Activated CD4-positive, alpha-beta T cell treated with anti-CD3 and anti-CD28 coated beads, Interleukin-2, Interleukin-4, amounts not matched to agents 100 ng/mL and 50 ng/mL, durations not matched to agents 16 hours and 8 hours (primary cell): ENCODE measurements at places on chromosomes 13 and 19.

DNA sequence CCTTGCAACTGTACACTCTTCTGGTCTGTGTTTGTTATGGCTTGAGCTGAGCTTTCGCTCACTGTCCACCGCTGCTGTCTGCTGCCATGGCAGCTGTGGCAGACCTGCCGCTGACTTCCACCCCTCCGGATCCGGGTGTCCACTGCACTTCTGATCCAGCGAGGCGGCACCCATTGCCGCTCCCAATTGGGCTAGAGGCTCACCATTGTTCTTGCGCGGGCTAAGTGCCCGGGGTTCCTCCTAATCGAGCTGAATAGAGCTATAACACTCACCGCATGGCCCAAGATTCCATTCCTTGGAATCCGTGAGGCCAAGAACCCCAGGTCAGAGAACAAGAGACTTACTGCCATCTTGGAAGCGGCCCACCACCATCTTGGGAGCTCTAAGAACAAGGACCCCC is 2.2 kb upstream of the PSMC4 start:
- no peak for DNase-seq

GRCh38 chr19:40035996-40036395 is 20.0 kb downstream of the ZNF780B start:
- no peak for DNase-seq

DNA sequence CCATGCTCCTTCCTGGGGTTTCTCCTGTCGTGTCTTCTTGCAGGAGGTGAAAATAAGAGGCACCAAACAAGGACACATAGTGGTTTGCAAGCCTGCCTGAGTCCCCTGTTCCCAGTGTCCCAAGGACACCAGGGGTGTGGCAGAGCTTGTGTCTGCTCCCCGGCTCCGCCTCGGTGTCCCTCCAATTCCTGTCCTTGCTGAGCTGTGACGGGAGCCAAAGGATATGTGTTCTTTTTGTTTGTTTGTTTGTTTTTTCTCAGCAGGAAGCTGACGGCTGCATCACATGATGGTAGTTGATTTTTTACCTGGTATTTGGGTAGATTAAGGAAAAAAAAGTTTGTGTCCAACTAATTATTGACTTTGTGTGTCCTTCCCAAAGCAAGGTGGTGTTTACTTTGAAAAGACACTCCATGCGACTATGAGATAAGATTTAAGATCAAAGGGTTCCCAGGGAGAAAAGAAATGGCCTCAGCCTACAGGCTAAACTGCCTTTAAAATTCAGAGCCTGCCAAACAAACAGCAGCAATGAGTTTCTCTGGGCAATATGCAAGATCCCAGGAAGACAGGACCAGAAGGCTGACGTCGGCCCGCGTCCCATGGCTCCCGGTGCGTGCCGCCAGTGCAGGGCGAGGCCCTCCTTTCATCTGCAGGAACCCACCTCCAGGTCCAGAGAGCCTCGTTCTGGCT is 50.8 kb upstream of the XPO4 start:
- DNase-seq = no peak

- DNase-seq = no peak
Observed at GRCh38 chr13:102472650-102473049, 70.8 kb upstream of the FGF14 start.

DNA sequence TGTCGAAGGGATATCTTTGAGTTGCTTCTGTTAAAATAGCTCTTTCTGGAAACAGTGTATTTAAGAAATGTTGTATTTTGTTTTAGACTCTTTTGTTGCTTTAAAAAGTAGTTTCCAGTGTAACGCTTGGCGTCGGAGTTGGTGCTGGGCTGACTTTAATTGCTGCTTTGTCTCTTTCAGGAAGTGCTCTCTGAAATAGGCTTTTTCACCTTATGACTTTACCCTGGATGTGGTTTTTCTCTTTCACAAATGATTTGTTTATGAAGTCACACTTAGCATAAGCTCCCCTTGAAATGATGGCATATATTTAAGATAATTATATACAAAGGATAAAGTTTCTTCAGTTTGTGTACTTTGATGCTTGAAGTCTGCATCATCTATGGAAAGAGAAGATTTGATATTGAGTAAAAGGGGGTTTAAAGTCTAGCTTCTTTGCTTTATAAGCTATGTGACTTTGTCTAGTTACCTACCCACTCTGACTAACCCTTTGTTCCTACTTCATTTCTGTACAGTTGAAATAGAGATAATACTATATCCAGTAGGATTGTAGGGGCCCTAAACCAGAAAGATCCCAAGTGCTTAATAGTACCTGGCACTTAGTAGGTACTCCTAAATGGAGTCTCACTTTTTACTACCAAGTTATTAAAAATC is at the start of gene GPR18:
TSS of gene GPR18 (minus strand) at position 170 of the 651 bp plus-strand sequence. CDS start 2,507 bp downstream, outside the sequence.
- peak; percentile 78 for DNase-seq

DNA sequence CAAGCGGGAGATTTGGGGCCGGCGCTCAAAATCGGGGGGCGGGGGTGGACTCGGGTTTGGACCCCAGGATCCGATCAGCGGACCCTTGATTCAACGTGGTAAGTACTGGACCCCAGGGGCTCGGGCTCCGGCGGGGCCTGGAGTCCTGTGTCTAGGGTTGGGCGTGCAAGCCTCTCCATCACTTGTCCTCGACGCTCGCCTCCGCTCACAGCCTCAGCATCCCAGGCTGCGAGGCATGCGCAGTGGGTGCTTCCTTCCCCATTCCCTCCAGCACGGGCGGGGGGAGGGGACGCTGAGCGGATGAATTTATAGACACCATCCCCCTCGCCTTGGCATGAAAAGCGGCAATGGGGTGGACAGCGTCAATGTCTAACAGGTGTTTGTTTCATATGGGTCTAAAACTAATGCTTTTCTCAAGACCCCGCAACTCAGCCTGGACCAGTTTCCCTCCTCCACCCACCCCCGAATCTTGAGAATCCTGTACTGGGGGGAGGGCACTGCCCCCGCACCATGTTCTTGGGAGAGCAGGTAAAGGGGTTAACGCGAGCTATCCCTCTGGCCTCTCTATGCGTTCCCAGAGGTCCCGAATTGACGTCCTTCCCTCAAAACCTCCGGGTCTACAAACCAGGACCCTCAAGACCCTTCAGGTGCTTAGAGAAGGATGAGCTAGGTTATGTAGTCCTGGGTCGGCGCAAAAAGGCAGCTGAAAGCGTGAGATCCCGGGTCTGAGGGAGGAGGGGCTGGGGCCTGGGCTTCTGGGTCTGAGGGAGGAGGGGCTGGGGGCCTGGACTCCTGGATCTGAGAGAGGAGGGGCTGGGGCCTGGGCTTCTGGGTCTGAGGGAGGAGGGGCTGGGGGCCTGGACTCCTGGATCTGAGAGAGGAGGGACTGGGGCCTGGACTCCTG is 579 bp downstream of the CPT1C start:
- DNase-seq = no peak

DNA sequence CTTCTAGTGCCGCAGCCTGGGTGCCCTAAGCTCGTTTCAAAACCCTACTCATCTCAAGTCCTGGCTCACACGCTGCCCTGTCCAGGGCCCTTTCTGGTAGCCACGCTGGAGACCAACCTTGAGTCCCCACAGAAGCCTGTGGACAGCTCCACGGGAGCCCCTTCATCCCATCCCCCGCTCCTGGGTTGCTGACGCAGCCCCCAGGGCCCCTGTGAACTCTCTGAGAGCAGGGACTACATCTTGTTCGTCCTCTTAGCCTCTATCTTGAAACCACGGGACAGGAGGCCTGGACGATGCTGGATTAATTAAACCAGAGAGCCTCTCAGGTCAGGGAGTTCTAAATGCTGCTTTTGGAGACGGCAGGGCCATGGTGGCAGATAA is 7.4 kb downstream of the MLLT1 start:
- no peak for DNase-seq
